GM23338 (cell line): ENCODE measurements at places on chromosomes 7 and 10. TPM values are rescaled to one million over a fixed set of nuclear protein-coding genes. Genes with fewer than 3 reads are reported as not detected.

GRCh38 chr7:126608339-126608776 lies 644.4 kb downstream of the GRM8 start:
- DNase-seq = peak; percentile 84

- no peak for DNase-seq
Measured at GRCh38 chr7:82128546-82128945, 315.0 kb downstream of the CACNA2D1 start.

- no peak for DNase-seq
Measured at GRCh38 chr10:132677473-132678227, 108.3 kb downstream of the NKX6-2 start.

- DNase-seq = no peak
Measured at GRCh38 chr7:30799206-30799975, 28.2 kb downstream of the MINDY4 start.

DNA sequence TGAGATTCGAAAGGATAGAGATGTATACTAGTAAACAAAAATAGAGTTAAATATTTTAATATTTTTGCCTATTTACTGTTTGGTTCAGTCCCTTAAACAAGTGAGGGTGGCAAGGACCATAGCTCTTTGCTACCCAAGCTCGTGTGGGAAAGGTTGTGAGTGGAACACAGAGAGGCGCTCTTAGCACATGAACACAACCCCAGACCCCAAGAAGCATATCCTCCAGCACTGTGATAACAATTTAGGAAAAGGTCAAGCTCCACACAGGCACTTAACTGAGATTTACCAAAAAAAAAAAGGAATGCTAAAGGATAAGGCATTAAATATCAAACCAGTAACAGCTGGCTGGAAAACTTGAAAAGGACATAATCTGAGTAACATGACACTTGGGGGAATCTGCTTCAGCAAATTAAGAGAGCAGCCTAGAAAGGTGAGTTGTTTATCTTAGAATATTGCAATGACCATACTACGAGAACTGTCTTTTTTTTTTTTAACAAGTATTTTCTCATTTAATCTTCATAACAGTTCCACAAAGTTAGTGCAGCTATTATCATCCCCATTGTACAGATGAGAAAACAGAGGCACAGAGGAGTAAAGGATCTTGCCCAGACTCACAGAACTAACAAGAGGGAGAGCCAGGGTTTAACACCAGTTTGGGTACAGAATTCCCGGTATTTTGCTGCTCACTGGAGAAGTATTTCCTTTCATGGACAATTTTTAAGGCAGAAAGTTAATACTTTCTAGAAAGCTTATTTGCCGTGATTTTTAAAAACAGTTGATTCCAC lies 303.5 kb upstream of the AOAH start:
- DNase-seq = peak; percentile 14

GRCh38 chr7:138083859-138084258 lies 7.6 kb downstream of the AKR1D1 start:
- DNase-seq = no peak

- DNase-seq = no peak
Measured at GRCh38 chr10:98125940-98126631, 8.4 kb upstream of the R3HCC1L start.

DNA sequence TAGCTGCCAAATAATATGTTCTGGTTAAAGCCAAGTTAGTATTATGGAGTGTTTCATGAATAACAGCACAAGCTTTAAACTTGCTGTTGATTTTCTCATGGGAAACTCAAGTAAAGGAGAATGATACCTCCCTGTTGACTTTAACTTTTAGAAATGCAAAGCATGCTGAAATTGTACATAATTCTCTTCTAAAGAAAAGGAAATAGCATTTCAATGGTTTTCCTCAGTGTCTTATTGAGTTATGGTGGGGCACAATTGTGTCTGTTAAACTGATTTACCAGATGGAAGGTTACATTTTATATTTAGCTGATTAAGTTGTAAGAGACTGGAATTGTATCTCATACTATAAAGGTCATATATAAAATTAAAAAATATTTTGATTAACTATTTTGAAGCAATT lies 119.3 kb downstream of the HDAC9 start:
- no peak for DNase-seq

GRCh38 chr10:33509231-33509831 lies 174.9 kb upstream of the NRP1 start:
- DNase-seq = peak; percentile 18

NPY4R2 gene
- total RNA-seq = not detected in 2 replicates
